ENCODE measurements at places on chromosomes 12 and 14.

GRCh38 chr12:106816231-106816630 lies 41.7 kb downstream of the RIC8B start:
- no peak for DNase-seq

DNA sequence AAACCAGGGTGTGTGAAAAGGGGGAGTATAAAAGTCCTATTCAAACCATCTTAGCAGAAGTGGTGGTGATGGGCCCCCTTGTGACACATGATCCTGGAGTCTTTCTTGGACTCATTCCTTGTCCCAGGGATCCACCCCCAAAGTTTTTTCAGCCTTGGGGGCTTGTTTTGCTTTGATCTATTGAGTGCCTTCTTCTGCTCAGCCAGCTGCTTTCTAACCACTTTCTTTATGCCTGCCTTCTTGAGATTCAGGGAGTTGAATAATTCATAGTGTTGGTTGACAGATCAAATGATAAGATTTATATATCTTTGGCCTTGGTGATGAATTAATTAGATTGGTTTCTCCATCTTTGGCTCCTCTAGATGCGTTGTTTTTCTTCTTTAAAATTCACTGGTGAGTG lies 926.7 kb downstream of the DIO2 start:
- no peak for DNase-seq

DNA sequence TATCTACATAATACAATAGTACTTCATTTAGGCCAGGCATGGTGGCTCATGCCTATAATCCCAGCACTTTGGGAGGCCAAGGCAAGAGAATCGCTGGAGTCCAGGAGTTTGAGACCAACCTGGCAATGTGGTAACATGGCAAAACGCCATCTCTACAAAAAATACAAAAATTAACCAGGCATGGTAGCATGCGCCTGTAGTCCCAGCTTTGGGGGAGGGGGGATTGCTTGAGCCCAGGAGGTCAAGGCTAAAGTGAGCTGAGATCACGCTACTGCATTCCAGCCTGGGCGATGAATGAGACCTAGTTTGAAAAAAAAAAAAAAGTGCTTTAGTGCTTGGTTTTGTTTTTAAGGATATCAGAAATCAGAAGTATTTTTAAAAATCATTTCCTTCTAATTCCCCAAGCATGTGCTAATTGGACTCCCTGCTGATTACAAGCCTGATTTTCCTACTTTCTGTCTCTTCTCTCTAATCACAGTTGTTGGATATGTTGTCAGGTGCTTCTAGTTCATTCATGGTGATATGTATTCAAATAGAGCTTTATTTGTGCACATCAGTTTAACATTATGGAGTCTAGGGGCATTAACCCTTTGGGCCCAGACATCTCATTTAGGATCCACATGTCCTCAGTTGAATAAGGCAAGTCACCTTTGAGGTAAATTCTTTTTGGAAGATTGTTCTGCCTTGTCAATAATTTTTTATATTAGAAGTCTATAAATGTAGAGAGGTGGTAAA lies 7.0 kb upstream of the KRAS start:
- no peak for DNase-seq

DNA sequence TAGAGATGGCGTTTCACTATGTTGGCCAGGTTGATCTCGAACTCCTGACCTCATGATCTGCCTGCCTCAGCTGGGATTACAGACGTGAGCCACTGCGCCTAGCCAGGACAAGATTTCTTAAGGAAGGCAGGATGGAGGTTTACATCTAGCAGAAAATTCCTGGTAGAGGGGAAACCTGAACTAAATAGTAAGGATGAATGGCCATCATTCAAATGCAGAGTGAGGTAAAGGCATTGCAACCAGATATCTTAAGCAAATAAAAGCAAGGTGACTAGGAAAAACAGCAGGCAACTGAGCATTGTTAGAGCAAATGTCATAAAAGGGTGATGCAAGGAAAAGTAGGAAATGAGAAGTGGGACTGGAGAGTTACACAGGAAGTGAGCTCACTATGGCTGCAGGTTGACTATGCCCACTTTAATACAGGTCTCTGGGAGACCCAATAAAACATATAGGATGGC lies 133.0 kb downstream of the SOX5 start:
- no peak for DNase-seq

DNA sequence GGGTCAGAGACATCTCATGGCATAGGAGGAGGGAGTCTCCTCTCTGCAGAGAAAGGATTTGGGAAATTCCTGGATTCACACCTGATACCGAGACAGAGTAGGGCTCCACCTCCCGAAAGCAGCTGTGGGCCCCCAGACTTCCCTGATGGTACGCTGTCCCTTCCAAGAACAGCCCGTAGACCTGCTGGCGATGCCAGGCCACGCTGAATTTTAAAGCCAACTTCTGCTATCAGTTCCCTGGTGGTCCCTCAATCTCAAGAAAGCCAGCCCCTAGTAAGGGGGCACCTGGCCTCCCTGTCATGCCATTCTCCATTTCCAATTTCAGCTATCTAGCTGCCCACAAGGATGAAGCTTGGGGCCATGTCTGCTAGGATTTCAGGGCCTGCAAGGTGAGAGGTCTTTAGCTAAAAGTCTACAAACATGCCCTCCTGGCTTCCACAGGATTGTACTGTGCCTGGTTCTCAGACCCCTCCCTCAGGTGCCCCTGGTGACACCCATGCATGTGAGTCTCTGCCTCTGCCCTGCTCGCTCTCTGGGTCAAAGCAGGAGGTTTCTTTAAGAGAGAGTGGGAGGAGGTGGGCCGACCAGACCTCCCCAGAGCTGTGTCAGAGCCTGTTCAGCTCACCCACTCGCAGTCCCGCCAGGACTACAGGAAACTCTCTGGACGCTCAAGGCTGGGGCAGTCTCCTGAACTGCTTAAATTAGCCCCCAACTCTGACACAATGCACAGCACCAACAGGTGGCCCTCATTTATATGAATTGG lies 30.5 kb downstream of the ANO2 start:
- DNase-seq: no peak

DNA sequence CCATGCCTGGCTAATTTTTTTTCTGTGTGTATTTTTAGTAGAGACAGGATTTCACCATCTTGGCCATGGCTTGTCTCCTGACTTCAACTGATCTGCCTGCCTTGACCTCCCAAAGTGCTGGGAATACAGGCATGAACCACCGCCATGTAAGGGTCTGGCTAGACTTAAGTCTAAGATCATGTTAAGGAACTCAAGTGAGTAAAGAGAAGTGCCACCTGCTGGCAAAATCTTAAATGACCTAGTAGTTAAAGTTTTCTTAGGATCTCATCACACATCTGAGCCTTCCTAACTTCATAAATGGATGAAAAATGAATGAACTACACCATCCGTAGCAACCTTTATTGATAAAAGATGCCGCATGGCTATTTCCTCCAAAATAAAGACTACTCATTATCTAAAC lies 1.7 kb upstream of the C12orf56 start:
- peak; percentile 43 for DNase-seq

GRCh38 chr12:69514111-69514510 lies 43.9 kb downstream of the FRS2 start:
- no peak for DNase-seq

DNA sequence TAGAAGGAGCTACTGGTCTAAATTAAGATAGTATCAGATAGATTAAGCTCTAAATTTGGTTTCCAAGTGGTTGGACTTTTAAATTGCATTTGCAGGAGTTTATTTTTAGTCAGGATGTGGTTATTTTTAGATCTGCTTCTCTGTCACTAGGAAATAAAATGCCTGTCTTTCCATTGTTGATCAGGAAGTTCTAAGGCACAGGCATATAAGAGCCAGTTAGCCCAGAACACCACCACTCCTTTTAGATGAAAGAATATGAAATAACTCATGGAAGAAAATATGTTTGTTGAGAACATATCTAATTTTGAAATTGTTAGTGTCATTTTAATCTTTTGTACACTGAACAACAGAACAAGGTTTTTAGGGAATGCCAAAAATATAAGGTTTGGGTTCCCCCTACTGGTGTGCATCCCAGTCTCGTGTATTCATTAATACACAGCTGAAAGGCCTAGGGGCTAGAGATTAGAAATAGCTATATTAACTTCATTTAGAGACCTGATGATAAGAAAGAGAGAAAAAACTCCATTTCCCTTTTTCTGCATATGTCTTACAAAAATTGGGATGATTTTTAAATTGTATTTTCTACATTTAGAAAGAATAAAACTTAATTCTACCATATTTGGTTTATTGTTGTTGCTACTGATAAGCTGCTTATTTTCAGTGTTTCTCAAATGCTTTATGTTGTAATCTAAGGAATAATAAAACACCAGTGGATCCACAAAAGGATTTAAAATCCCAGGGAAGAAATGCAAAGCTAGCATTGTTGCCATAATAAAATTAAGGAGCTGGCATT lies 67.2 kb downstream of the RIC8B start:
- DNase-seq: peak; percentile 41

DNA sequence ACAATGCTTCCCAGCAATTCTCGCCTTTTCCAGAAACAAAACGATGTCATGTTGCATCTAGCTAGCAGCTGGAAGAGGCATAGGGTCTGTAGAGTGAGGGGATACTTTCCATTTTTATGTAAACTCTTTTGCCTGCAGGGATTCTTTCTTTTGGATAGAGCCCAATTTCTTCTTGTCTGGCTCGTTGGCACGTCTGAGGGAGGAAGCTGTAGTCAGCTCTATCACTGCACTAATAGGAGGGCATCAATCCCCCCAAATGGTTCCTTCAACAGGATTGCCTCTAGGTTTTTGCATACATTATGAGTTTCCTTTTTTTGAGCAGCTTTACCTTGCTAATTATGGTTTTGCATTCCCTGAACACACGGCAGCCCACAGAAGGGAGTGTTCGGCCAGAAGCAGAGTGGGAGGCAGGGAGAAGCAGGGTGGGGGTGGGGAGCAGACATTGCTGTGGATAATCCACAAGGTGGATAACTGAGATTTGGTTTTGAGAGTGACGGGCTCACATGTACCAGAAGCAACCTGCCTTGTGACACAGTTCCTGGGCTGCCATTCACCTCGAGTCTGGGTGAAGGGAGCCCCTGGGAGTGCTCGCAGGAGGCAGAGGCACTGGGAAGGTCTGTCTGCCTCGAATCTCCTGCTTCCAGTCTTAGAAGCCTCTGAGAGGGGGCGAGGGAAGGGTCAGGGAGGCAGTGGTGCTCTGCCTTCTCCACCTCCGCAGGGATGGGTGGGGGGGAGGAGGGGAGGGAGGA lies 24.5 kb downstream of the LRTM2 start:
- no peak for DNase-seq

DNA sequence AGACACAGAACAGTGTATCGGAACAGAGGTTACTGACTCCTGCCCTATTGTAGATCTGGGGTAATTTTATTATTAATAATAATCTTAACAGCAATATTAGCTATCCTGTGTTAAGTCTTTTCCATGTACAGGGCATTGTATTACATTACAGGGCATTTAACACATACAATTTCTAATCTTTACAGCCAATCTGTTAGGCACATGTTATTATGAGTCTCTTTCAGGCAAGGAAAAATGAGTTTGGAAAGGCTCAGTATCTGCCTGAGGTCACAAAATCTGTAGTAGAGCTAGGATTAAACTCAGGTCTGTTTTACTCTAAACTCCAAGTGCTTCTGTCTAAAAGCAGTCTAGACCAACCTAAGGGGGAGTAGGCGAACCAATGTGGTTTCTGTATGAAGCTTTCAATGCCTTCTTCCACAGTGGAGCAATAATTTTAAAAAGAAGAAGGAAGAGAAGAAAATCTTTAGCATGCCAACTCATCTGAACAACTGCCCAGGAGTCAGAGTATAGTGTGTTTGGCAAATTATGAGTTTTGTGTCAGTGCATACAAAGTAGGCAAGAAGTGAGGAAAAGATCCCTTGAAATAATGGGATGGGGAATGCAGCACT lies 192.6 kb downstream of the CHST11 start:
- DNase-seq: no peak

GRCh38 chr12:6367969-6368892 lies 7.1 kb downstream of the SCNN1A start:
- no peak for DNase-seq

DNA sequence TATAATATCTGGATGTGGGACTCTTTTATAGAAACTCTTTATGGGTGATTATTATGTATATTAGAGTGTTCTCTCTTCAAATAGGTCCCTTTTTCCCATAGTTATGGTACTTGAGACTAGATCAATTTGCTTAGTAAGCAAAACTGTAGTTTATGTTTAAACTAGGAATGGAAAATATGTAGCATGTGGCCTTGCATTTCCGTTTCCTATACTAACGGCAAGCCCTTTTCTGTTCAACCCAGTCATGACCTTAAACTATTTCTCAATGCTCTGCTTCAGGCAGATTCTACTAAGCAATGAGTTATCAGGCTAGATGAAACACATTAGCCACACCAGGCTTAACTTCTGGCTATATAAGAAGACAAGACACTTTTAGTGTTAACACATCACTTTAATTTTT lies 84.6 kb downstream of the OTOGL start:
- DNase-seq: peak; percentile 59

GRCh38 chr12:94488463-94488862 lies 28.8 kb upstream of the CEP83 start:
- DNase-seq: no peak

- DNase-seq: no peak
Measured at GRCh38 chr14:89288114-89288513, 128.9 kb downstream of the FOXN3 start.

All from fibroblast of skin of abdomen (primary cell).